ENCODE measurements at places on chromosomes 13 and 19. TPM values are rescaled to one million over a fixed set of nuclear protein-coding genes. Genes with fewer than 3 reads are reported as not detected.

LSR gene
- polyA plus RNA-seq = 29.9 TPM

RGCC gene
- 41.5 TPM for polyA plus RNA-seq

CBARP gene
- not detected for polyA plus RNA-seq

LACC1 gene
- 1.4 TPM for polyA plus RNA-seq

ZNF534 gene
- 0.04 TPM for polyA plus RNA-seq

CASP14 gene
- not detected for polyA plus RNA-seq

PVR gene
- 0.09 TPM for polyA plus RNA-seq

KRTDAP gene
- polyA plus RNA-seq = not detected

GPR4 gene
- polyA plus RNA-seq = not detected

ZNF333 gene
- 23.2 TPM for polyA plus RNA-seq

ZNF829 gene
- polyA plus RNA-seq = 2.2 TPM

FGF9 gene
- polyA plus RNA-seq = 0.13 TPM

DMKN gene
- polyA plus RNA-seq = 1.6 TPM

CEACAM16 gene
- polyA plus RNA-seq = not detected

CEACAM7 gene
- not detected for polyA plus RNA-seq

TLE6 gene
- polyA plus RNA-seq = 3.0 TPM

DAND5 gene
- not detected for polyA plus RNA-seq

NCR1 gene
- polyA plus RNA-seq = 2.4 TPM

ADAMTS10 gene
- polyA plus RNA-seq = 3.6 TPM

ZNF813 gene
- 1.5 TPM for polyA plus RNA-seq

ZNF69 gene
- polyA plus RNA-seq = 0.92 TPM

MADCAM1 gene
- 0.70 TPM for polyA plus RNA-seq

RYR1 gene
- polyA plus RNA-seq = 0.43 TPM

OXGR1 gene
- polyA plus RNA-seq = not detected

PRR22 gene
- polyA plus RNA-seq = 3.4 TPM

ZNF439 gene
- 19.7 TPM for polyA plus RNA-seq

SHD gene
- polyA plus RNA-seq = not detected

LGALS16 gene
- polyA plus RNA-seq = not detected

TFDP1 gene
- polyA plus RNA-seq = 19.1 TPM

CATSPERD gene
- not detected for polyA plus RNA-seq

PSG3 gene
- polyA plus RNA-seq = not detected

LGI4 gene
- polyA plus RNA-seq = 0.74 TPM

DUXA gene
- not detected for polyA plus RNA-seq

TEX101 gene
- polyA plus RNA-seq = not detected

APOC1 gene
- not detected for polyA plus RNA-seq

MAST1 gene
- polyA plus RNA-seq = 1.1 TPM

IGFL2 gene
- not detected for polyA plus RNA-seq

CEACAM3 gene
- polyA plus RNA-seq = 0.14 TPM

CXCL17 gene
- polyA plus RNA-seq = not detected

GAPDHS gene
- not detected for polyA plus RNA-seq

ZNF414 gene
- 35.0 TPM for polyA plus RNA-seq

CYP4F2 gene
- polyA plus RNA-seq = not detected

YJU2 gene
- 60.8 TPM for polyA plus RNA-seq

ZNF729 gene
- not detected for polyA plus RNA-seq

SLC6A16 gene
- polyA plus RNA-seq = 16.9 TPM
